NCI-H146 (cell line): ENCODE measurements at places on chromosomes 13 and 19.
A peak's percentile ranks its signal among the peaks of the same experiment; 100 is the strongest.

- DNase-seq = no peak
These were observed 11.8 kb downstream of the NLRP11 start for GRCh38 chr19:55820037-55820436.

GRCh38 chr19:33530842-33531241 lies 9.3 kb upstream of the PEPD start:
- no peak for DNase-seq

- DNase-seq = no peak
These were observed 13.6 kb downstream of the CSNK1A1L start for GRCh38 chr13:37091835-37092234.

GRCh38 chr13:31334994-31335557 lies 135.3 kb downstream of the B3GLCT start:
- no peak for DNase-seq

DNA sequence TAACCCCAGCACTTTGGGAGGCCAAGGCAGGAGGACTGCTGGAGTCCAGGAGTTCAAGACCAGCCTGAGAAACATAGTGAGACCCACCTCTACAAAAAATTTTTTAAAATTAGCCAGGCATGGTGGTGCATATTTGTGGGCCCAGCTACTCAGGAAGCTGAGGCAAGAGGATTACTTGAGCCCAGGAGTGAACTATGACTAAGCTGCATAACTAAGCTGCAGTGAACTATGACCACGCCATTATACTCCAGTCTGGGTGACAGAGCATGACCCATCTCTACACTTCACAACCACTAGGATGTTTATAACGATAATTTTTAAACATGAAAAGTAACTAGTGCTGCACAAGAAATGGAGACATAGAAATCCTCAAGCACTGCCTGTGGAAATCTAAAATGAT lies 352.7 kb upstream of the SGCG start:
- DNase-seq = no peak

- DNase-seq = peak; percentile 60
These were observed 917.6 kb downstream of the PCDH9 start for GRCh38 chr13:66312312-66313087.

DNA sequence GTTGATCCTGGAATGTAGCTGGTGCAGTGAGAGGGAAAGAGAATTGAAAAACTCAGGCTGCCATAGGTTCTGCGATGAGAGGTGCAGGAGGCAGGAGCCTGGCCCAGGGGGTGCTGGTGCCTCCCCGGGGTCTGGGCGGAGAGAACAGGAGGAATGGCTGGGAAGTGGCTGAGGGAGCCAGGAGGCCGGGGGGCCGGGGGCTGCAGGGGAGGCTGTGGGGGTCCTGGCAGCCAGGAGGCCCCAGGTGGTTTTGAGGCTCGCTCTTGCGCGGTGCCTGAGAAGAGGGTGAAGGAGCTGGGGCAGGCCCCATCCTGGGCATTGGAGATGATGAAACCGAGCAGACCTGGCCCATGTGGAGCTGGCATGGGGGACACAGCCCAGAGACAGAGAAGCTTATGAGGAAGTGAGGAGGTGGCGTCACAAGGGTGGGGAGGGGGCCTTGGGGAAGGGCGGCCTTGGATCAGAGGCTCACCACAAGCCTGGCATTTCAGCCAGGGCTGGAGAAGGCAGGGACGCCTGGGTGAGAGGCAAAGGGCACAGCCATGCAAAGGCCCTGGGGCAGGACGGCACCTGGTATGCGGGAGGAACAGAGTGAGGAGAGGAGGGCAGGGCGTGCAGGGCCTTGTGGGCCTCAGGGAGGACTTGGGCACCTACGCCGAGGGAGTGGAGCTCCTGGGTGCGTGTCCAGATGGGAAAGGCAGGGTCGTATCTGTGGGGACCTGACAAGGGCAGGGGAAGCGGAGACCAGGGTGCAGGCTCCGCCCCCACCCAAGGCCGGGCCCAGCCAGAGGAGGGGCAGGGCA lies 1.3 kb upstream of the TEKTIP1 start:
- no peak for DNase-seq

DNA sequence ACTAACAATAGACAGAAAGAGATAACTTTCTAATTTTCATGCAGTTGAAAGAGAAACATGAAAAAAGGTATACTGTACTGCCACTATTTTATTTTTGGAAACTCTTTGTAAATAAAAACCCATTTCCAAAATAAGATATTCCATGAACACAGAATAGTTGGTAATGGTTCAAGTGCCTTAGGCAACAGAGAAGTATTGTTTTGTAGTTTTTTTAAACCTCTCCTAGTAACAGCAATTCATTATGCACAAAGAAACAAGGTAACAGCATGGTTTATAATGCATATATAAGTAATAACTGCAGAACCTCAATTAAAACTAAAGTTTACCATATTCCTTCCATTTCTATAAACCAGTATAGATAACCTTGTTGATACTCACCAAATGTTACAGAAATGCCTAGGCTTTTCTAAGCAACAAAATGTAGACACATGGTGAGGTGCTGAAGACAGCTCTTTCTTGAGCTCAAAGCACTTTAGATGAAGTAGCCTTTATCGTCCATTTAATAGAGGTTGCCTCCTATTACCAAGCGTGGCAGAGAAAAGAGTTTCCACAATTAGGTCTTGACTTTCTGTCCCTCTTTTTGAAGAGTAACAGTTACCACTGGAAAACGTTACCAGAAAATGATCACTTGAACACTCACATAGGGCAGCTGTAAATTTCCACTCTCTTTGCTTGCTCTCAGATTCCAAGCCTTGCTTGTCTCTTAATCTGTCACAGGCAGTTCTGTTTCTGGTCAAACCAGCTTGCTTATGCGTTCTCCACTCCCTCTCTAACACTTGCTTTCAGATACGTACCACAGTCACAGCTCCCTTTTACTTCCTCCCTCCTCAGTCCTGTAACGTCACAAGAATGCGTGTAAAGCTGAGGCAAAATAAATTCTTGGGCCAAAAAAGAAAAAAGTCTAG lies 42.9 kb downstream of the CAB39L start:
- no peak for DNase-seq

DNA sequence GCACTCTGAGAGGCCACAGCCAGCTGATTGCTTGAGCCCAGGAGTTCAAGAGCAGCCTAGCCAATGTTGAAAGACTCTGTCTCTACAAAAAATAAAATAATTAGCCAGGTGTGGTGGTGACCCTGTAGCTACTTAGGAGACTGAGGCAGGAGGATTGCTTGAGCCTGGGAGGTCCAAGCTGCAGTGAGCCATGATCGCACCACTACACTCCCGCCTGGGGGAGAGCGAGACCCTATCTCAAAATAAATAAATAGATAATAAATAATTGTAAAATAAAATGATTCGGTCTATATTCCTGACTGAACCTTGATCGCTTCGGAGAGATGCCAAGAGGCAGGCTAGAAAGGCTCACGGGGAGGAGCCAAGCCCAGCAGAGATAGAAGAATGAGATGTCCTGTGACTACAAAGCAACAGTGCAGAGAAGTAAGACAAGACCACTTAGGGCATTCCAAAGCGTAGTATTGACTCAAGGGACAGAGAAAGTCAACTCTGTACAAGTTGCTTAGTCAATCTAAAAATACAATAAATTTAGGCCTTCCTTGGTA lies 12.8 kb downstream of the SHISA2 start:
- no peak for DNase-seq

DNA sequence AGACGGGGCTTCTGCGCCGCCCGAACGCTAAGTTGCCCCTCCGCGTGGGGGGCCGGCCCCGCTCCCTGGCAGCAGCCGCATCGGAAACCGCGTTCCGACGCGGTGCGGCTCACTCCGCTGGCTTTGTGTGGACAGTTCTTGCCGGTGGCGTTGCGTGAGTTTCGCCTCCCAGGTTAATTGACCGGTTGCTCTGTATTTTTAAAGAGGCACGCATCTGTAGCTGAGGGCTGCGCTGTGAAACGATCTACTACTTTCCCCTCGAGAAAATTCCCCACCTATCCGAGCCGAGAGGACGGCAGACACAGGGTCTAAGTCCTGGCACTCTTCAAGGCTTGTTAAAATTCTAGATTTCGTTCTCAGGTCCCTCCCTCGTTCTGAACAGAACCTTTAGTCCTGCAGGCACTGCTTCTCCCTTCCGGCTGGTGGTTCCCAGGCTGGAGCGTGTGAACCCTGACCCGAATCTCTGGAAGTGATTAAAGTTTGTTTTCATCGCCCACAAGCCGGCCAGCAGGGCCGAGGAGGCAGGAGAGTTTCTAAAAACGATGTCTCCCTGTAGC lies 933 bp downstream of the ARHGEF7 start:
- DNase-seq = no peak

DNA sequence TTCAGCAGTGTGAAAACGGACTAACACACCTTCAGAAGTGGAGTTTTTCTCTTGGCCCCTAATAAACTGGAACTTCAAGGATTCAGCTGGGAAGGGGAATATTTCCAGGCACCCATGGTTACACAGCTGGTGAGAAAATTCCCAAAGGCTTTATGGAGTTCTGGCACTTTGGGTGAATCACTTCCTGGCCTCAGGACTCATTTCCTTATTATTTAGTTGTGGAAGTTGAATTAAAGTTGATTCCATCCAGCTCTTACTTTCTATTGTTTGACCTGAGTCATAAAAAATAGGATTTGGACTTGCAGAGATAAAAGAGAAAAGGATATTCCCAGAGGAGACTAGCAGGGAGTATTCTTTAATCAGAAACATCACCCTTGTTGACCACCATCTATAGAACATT lies 882.1 kb downstream of the UQCRFS1 start:
- DNase-seq = no peak

DNA sequence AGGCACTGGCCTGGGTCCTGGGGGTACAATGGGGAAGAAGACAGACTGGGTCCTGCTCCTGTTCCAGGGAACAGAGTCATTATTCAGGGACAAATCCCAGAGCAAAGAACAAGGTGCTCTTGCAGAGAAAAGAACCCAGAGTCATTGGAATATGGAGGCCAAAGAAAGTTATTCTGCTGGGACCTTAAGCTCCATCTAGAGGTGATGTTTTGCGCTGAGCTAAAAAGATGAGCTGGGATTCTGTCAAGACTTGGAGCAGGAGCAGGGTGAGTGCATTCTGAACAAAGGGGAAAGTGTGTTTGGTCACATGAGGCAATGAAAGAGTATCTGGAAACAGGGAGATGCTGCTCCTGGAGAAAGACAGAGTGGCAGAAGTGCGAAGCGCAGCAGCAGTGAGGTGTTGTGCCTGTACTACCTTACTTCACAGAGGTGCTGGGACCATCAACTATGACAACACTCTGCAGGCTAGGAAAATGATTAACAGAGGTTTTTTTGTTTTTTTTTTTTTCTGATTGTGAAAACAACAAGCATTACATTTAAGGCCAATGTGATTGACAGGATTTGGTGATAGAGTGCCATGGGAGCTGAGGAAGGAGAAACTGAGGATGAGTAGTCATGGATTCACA lies 95.3 kb upstream of the TNFSF11 start:
- peak; percentile 25 for DNase-seq

DNA sequence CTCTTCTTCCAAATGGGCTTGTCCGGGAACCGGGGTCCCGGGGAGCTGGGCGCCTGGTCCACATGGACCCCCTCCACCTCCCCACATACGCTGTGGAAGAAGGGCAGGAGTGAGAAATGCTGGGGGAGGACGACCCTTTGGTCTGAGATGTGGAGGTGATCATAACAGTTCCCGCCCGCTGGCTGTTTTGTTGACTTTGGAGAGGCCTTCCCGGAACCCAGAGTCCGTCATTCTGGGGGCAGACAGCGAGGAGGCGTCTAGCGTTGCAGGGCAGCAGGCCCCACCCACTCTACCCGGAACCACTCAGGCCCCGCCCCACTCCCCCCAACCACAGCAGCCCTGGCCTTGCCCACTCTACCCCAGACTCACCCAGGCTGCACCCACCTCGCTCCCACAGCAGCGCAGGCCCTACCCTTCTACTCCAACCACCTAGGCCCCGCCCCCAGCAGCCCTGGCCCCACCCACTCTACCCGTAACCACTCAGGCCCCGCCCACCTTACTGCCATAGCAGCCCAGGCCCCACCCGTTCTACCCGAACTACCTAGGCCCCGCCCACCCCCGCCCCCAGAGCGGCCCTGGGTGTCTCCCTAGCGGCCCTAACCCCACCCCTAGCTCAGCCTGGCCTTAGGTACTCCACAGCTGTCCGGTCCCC lies 7.1 kb downstream of the GPR108 start:
- DNase-seq = no peak

- no peak for DNase-seq
These were observed 35.5 kb downstream of the AP1M1 start for GRCh38 chr19:16233081-16233776.

GRCh38 chr13:24261566-24261965 lies 47.8 kb upstream of the C1QTNF9 start:
- DNase-seq = no peak

DNA sequence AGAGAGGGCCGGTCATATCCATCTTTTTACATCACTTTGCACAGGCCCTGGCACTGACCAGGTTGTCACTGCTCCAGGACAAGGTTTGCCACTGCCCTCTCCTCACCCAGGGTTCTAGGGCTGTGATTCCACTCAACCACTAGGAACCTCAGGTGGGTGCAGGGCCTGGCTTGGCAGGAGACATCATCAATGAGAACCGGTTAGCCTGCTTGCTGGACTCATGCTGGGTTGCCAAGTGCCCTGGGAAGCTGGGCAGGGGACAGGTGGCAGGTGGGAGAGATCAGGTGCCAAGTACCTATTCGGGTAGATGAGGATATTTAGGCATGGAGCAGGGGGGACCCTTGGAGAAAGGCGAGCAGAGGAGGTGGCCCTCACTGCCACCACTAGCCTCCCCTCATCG lies 4.2 kb upstream of the CERS4 start:
- DNase-seq = peak; percentile 53

GRCh38 chr13:42753697-42754096 lies 27.7 kb upstream of the FAM216B start:
- no peak for DNase-seq

GRCh38 chr19:40613690-40614621 lies 12.8 kb downstream of the LTBP4 start:
- peak; percentile 56 for DNase-seq

- DNase-seq = no peak
These were observed 17.7 kb upstream of the UPF1 start for GRCh38 chr19:18814063-18814462.

- no peak for DNase-seq
These were observed 111.4 kb downstream of the FRY start for GRCh38 chr13:32142956-32143375.

DNA sequence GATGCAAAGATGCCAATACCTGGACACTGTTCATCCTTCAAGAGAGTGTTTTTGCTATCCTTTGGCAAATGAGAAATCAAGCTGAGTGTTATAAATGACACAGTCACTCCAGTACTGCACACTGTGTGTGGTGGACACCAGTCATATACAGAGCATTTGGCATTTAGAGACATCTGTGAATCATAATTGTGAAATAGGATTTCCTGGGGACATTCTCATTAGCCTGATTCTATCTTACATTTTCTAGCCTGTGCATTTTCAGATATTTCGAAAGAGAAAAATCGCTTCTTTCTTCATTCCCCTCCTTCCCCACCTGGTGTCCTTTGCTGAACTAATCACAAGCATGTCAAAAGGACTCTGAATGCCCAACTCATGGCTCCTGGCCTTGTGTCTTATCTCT lies 781.0 kb upstream of the ARGLU1 start:
- no peak for DNase-seq

GRCh38 chr13:110027470-110028240 lies 241.3 kb upstream of the IRS2 start:
- no peak for DNase-seq

GRCh38 chr13:77653301-77653700 lies 44.2 kb upstream of the SLAIN1 start:
- DNase-seq = no peak
